ENCODE measurements at places on chromosomes 2 and 18.

- no peak for DNase-seq
Measured at GRCh38 chr2:168529900-168530561, 74.0 kb downstream of the CERS6 start.

- DNase-seq = no peak
Measured at GRCh38 chr2:121333834-121334558, 49.0 kb upstream of the TFCP2L1 start.

GRCh38 chr2:242064364-242065250, 195.1 kb downstream of the RTP5 start:
- DNase-seq = no peak

- no peak for DNase-seq
Measured at GRCh38 chr2:105907184-105907583, 162.5 kb downstream of the NCK2 start.

DNA sequence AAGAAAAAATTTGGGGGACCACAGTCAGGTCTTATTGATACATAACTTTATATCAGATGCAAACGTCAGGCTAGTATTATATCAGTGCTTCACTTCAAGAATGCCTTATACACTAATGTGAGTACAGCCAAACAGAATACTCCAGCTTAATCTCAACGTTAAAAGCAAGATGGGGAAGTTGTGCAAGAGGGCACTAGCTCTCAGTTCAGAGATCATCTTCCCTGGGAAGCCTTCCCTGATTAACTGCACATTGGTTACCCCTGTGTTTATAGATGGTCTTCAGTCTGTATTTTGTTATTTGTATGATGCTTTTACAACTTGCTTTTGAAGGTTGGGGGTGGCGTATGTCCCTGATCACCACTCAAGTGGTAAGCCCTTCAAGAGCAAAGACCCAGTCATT, 11.4 kb downstream of the EPAS1 start:
- DNase-seq = no peak

- no peak for DNase-seq
Measured at GRCh38 chr2:85278361-85278760, 49.4 kb downstream of the TGOLN2 start.

- no peak for DNase-seq
Measured at GRCh38 chr2:51224790-51225189, 192.9 kb upstream of the NRXN1 start.

DNA sequence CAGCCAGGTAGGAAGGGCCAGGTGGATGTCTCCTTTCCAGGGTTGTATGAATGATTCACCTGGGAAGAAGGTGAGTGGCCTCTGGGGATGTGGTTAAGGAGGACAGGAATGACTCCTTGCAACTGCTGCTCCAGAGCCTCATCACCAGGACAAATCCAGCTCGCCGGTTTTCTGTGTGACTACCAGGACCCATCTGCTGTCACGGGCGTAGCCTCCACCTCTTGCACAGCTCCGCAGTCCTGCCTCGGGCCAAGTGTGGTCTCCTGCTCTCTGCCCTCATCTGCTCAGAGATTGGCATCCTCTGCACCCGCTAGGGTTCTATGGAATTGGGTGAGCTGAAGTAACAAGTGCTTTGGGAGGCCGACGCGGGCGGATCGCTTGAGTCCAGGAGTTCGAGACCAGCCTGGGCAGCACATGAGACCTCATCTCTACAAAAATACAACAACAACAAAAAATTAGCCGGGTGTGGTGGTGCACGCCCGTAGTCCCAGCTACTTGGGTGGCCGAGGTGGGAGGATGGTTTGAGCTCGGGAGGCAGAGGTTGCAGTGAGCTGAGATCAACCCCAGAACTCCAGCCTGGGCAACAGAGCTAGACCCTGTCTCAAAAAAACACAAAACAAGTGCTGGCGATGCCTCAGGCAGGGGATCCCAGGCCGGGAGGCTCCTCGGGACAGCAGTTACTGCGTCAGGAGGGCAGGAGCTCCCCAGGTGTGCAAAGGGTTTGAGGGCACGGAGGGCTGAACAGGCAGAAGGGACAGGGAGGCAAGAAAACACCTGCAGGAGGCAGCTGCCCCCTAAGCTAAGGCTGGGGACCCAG, 831 bp upstream of the D2HGDH start:
- no peak for DNase-seq

GRCh38 chr2:209383212-209383611, 40.6 kb upstream of the MAP2 start:
- no peak for DNase-seq

- no peak for DNase-seq
Measured at GRCh38 chr2:40300391-40300790, 151.5 kb downstream of the SLC8A1 start.

DNA sequence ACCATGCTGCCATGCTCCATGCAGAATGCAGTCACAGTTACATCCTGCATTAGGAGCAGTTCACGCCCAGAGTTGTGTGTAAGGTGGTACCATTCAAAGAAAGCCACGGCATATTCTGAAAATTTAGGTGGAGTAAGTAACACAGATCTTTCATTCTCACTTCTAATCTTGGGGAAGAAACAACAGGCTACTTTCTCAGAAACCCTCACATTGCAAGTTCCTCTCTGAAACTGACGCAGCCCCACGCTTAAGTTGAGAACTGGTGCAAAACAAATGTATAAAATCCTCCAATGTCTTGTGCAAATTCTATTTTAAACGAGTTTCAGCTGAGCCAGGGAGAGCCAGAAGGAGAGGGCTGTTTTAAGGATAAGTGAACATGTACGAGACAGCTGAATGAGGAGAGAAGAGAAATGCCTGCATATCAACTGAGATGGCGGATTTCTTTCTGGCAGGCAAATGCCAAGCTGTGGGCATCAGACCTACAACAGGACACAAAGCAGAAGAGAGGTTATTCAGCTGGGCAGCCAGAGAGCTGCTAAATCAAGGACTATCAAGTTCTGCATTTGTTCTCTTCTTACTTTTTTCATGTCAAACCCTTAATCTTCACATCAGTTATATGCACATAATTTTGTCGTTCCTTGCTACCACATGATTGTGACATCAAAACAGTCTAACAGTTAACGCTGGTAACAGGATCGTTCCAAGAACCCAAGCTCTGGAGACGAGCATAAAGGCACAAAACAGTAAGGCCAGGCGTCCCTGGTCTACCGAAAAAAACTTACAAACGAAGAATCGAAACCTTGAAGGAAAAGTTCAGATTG, 6.4 kb downstream of the ARL4C start:
- peak; percentile 57 for DNase-seq

DNA sequence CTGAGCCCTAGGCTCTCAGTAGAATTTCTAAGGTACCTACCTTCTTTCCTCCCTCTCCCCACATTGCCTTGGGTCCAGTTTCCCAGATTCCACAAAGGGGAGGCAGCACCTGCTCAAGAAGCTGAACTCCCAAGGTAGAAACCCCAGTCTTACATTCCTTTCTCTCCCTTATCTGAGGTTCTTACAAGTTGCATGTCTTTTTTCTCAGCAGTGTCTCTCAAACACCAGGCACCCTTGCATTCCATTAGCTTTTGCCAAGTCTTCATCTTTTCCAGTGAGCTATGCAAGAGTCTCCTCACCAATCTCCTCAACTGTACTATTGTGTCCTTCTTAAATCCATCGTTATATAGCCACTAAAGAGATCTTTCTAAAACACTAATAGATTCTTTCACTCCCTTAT, 4.1 kb upstream of the NT5C1B start:
- no peak for DNase-seq

GRCh38 chr2:121577381-121577780, 46.7 kb downstream of the RNU4ATAC start:
- DNase-seq = no peak

DNA sequence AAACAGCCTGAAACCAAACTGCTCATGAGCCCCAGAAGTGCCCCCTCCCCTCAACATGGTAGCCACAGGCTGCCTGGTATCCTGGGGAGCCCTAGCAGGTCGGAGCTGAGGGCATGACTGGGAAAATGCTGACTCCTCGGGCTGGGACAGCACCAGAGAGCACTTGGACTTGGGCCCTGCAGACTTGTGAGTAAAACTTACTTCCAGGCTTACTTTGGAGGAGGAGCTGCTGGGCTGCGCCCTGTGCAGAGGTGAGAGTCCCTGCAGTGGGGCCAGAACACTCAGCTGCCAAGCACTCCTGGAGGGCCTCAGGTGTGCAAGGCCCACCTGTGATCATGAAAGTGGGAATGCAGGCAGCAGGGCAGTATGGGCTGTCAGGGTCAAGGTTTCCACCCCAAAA, 119.4 kb downstream of the SEPTIN10 start:
- no peak for DNase-seq

DNA sequence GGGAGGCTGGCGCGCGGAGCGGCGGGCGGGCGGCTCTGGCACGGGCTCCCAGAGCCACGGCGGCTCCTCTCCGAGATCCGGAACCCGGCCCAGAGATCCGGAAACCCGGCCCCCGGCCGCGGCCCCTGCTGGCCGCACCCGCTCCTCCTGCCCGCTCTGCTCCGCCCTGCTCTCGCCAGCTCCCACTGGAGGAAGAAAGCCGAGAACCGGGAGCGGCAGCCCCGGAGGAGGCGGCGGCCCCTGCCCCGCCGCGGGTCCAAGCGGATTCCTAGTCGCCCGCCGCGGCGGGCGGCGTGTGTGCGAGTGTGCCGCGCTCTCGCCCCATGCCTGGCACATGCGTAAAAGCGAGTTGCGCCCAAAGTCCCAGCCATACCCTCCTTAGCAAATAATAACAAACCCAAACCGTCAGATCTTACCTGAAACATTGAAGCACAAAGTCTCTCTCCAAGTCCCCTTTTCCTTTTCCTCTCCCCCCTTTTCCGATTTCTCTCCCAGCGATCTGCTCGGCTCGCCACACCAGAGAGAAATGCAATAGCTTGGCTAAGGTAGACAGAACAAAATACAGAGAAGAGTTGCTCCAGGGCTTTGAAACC, 108.7 kb upstream of the KCTD1 start:
- DNase-seq = no peak

DNA sequence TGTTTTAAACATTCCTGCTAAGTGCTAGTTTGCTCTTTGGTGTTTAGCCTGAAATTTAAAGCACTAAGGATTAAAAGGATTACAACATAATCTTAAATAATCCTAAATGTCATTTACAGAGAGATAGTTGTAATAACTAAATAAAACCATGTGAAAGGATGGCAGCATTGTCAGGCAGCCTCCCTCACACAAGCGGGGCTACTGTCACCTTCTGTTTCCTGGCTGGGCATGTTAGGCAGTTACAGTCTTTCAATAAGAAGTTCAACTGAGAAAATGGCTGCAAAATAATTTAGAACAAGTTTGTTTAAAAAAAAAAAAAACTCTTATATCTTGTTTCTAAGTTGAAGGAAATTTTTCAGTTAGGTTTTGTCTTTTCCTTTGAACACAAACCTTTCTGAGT, 124.9 kb downstream of the ARHGAP15 start:
- peak; percentile 58 for DNase-seq

DNA sequence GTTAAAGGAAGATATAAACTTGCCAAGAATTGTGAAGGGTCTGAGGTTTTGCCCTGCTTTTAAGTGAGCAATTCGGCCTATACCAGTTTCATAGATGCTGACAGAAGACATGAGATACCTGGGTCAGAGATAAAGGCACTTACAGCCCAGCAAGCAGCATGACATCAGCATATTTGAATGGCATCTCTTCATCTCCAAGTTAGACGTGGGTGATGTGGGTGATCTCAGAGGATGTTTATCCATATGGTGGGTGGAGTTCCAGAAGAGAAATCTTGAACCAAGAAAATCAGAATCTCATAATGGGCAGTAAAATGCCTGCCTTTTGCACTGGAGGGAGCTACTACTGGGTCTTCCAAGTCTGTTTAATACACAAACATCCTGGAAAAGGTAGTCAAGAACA, 44.7 kb downstream of the GYPC start:
- DNase-seq = no peak

DNA sequence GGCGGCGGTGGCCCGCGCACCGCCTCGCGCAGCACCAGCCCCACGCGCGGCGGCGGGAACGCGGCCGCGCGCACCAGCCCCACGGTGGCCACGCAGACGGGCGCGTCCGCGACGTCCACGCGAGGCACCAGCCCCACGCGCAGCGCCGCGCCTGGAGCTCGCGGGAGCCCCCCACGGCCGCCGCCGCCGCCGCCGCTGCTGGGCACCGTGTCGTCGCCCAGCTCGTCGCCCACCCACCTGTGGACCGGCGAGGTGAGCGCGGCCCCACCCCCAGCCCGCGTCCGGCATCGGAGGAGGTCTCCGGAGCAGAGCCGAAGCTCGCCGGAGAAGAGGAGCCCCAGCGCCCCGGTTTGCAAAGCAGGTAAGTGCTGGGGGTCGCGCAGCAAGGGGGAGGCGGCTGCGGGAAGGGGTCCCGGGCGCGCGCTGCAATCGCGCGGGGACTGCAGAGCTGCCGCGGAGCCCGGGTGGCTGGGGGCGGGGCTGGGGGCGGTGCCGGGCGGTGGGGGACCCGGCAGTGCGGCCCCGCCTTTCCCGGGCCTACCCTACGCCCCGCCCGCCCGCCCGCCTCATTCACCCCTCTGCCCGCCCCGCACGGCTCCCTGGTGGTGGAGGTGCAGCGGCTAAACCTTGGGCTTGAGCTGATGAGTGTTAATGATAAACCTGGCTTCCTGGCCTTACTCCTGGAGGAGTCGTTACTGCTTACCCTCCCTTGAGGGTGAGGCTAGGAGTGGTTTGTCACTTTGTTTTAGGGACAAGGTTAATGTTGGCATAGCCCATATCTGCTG, 851 bp downstream of the FAM117B start:
- peak; percentile 85 for DNase-seq

DNA sequence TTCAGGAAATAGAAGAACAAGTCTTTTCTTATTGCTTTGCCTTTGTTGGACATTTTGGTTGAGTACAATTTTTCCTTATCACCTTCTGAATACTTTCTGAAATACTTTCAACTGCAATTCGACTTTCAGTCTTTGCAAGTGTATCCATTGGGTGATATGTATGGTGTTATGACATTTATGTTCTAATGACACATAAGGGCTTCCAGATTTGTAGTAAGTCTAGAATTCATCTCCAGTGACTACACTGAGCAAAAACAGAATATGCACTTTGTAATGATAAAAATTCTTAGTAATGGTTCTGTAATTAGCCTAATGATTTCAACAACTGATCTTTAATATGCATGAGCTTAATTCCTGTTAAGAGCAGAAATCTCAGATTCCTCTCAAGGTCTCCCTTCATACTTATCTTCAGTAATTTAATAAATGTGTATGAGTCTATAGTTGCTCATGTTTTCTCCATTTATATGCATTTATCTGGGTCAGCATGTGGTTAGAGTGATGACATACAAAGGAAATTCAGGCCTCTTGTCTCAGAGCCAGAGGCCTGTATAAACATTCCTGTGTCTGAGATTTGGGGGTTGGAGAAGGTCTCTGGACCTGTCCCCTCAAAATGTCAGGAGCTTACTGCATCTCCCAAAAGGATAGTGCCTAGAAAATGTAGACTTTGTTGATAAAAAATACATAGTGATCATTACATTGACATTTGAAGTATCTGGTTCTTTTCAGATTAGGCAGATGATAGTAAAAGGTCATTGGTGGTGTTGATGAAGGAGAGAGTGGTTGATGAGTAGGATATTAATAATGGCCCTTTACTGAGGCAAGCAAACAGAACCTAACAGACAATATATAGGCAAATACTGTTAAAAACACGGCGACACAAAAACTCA, 114.9 kb downstream of the QPCT start:
- DNase-seq = peak; percentile 16

- DNase-seq = no peak
Measured at GRCh38 chr2:84669122-84669521, 152.8 kb downstream of the DNAH6 start.

- DNase-seq = no peak
Measured at GRCh38 chr18:55302167-55302833, 285.7 kb downstream of the TCF4 start.

All from CD4-positive, alpha-beta T cell treated with Interleukin-17A for 1 hour (primary cell).